ENCODE measurements at places on chromosomes 5 and 9. TPM values are rescaled to one million over a fixed set of nuclear protein-coding genes. Genes with fewer than 3 reads are reported as not detected.

The PCDHA13 gene
- not detected for polyA plus RNA-seq

The ADGRD2 gene
- not detected for polyA plus RNA-seq

The SLC34A3 gene
- not detected for polyA plus RNA-seq

The TMEM252 gene
- polyA plus RNA-seq: not detected

The PCDHAC1 gene
- not detected for polyA plus RNA-seq

The FOCAD gene
- polyA plus RNA-seq: 42.2 TPM

The APBB3 gene
- polyA plus RNA-seq: 15.0 TPM

The C5orf58 gene
- 0.13 TPM for polyA plus RNA-seq

The ANKRD18B gene
- not detected for polyA plus RNA-seq

The PCDHA11 gene
- polyA plus RNA-seq: not detected

The RGS14 gene
- 49.5 TPM for polyA plus RNA-seq

The SLC46A2 gene
- not detected for polyA plus RNA-seq

The FST gene
- polyA plus RNA-seq: not detected

The FAM81B gene
- polyA plus RNA-seq: not detected

The TMEM8B gene
- polyA plus RNA-seq: 4.3 TPM

The SPATA24 gene
- 7.0 TPM for polyA plus RNA-seq

The ADGRV1 gene
- polyA plus RNA-seq: 0.32 TPM

The CYFIP2 gene
- polyA plus RNA-seq: 109 TPM

The NUTM2F gene
- polyA plus RNA-seq: not detected

The PALM2AKAP2 gene
- not detected for polyA plus RNA-seq

The SUSD3 gene
- 31.3 TPM for polyA plus RNA-seq

The IFNA21 gene
- not detected for polyA plus RNA-seq
